Fibroblast of skin of right quadriceps (primary cell): ENCODE measurements at places on chromosomes 11 and 22.

DNA sequence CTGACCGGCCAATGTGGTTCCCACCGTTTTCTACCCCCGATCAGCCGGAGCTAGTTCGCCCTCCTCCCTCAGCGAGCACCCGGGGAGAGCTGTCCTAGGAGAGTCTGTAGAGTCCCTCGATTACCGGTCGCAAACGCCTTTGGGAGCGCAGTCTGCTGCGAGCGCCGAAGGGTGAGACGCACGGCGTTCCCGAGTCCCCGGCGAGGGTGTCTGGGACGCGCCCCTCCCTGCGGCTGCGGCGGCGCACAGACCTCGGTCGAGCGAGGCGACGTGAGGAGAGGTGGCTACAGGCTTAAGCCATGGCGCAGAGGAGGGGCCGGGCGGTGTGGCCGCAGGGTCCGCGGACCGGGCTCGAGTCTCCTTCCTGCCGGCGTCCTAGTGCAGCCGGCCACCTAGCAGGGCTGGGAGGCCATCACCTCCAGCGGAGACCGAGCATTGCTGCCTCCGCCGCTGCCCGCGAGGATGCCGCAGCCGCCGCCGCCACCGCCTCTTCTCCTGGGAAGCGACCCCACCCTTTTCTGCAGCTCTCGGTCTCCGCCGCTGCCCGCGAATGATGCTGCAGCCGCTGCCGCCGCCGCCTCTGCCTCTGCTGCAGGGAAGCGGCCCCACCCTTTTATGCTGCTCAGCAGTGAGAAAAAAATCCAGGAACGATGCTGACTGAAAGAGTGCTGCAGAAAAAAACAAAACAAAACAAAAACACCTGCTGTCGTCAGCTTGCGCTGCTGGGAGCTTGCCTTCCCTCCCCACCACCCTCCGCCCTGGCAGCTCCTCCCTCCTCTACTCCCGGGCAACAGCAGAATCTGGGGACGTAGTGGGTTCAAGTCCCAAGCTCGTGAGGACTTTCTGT lies at the start of gene MAP6:
Gene MAP6 (minus strand): TSS at position 588 of the 847 bp plus-strand sequence. CDS start 669 bp downstream, outside the sequence.
- no peak for DNase-seq

GRCh38 chr11:4916581-4916980 lies 2.6 kb downstream of the OR51G2 start:
- DNase-seq, result no peak

DNA sequence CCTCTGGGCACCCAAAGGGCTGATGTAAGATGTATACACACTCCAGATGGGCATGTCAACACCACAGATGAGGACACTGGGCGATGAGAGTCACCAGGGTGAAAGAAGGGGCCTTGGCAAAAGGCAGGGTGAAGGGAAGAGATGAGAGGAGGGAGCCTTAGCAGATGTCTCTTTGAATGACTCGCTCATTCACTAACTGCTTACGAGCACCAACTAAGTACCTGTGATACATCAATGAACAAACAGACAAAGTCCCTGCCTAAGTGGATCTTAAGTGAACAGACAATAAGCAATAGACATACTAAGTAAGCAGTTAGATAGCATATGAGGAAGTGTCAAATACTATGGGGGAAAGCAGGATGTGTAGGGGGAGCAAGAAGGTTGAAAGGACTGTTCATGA lies 7.5 kb downstream of the ME3 start:
- DNase-seq, result no peak

GRCh38 chr22:42170946-42171345 lies 40.3 kb upstream of the CYP2D6 start:
- DNase-seq, result no peak

- no peak for DNase-seq
Measured at GRCh38 chr11:46319074-46319453, 28.2 kb upstream of the DGKZ start.

GRCh38 chr22:23626286-23626975 lies 5.7 kb downstream of the DRICH1 start:
- no peak for DNase-seq

DNA sequence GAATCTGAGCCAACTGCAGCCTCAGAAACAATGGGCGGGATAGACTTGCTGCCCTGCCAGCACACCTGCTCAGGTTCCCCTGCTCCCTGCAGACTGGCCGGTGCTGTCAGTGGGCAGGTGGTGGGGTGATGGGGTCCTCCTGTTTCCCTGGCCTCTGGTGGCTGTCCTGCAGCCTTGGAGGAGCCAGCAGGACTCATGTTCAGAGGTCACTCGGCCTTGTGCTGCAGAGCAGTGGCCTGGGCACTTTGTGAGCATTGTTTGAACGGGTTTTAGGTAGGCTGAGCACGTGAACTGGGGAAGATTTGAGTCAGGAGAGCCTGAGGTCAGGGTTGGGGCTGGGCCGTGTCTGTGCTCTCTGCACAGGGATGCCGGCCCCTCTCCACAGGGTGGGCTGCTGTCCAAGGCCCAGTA lies 17.6 kb downstream of the PPIL2 start:
- DNase-seq, result no peak
